ENCODE measurements at places on chromosomes 7 and 10.

- no peak for DNase-seq
Observed at GRCh38 chr7:28466341-28466740, 54.0 kb downstream of the CREB5 start.

- DNase-seq, result no peak
Observed at GRCh38 chr7:44622342-44623151, 16.1 kb downstream of the OGDH start.

DNA sequence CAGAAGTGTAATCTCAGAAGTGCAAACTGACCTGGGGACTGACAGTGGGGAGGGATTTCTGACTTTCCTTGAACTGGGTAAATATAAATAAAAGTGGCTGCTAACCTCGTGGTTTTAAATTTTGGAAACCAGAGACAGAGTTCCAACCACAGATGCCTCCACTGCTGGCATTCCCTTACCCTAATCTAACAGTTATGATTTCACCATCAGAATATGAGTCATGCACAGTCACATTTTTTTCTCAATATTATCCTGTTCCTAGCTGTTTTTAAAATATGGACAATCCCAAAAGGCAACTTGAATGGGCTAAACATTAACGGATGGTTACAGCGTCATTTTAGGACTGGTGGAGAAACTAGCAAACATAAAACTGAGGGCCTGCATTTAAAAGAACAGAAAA, 264.3 kb upstream of the INHBA start:
- no peak for DNase-seq

DNA sequence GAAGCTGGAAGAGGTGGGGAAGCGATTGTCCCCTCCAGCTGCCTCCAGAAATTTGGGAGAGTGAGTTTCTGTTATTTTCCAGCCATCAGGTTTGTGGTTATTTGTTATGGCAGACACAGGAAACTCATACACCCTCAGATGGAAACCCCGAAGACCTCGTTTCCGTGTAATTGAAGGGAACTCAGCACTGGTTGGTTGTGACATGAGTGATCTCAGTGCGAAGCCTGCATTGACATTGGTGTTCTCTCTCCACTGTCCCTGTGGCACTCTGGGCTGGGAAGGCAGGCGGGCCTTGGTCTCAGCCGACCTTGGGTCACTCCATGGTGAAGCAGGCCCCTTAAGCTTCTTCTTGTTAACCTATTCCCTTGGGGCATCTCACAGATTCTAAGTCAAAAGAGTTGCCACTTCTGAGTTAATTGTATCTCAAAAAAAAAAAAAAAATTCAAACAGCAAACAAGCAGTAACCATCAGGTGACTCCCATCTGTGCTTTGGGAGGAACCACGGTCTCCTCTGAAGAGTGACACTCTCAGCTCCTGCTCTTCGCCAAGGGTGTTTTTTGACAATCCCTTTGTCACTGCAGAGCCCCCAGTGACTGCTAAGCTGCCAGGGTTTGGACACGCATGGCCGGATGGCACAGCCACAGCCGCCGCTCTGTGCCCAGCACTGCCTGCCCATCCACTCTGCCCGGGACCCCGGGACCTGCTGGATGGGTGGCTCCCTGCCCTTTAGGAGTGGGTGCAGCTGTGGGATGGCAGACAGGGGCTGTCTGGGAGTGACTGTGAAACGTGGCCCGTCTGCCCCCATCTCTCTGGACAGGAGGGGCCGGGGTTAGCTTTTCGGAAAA, 233.6 kb downstream of the PRPF18 start:
- DNase-seq, result no peak

DNA sequence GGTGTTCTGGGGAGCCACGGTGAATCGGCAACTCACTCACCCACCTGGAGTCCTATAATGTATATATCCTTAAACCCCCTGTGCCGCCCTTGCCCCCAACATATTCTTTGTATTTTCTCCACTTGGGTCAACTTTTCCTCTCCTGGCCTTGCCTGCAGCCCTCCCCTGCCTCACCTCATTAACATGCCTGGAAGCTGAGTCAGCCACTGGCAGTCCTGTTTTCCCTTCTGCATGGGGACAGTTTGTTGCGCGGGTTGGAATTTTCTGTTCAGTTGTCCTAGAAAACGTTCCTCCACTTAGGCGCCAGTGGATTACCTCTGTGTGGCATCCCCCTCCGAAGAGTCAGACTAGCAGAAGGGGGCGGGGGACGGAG, 97.4 kb downstream of the C10orf105 start:
- DNase-seq, result no peak
